H54 (cell line): ENCODE measurements at places on chromosomes 5 and 9.

DNA sequence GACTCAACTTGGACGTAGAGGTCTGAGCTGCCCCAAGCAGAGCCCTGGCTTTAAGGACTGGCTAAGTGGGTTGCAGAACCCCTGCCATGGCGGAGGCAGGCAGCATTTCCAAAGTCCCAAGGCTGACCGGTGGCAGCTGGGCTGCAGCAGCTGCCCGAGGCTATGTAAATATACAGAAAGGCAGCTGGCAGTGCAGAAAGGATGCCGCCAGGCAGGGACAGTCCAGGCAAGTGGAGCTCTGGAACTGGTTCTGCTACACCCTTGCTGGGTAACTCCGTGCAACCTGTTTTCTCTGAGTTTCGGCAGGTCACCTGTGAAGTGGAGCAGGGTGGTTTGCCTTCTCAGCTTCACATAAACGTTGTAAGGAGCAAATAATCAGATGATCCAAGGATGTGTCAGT lies 46.0 kb downstream of the SHB start:
- DNase-seq, result no peak

GRCh38 chr5:10842823-10843222 lies 81.8 kb upstream of the DAP start:
- no peak for DNase-seq

DNA sequence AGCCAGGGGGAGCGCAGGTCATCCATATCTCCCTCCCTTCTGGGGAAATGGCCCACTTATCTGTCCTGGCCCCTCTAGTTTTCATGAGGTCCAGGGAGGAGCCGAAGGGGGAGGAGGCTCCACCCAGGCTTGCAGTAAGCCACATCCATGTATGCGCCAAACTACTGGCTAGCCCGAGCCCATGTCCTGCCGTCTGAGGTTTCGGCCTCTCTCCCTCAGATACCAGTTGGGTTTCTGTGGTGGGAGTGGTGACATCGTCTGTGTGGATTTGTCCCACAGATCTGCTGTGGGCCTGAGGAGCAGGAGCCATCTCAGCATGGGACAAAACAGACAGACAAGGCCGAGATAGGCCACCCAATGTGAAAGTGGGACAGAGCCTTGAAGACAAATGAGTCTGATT lies 78.3 kb upstream of the ORM1 start:
- DNase-seq, result no peak

- no peak for DNase-seq
Measured at GRCh38 chr5:123398058-123398733, 25.0 kb downstream of the CEP120 start.

- no peak for DNase-seq
Measured at GRCh38 chr5:173247510-173247909, 12.5 kb upstream of the NKX2-5 start.

DNA sequence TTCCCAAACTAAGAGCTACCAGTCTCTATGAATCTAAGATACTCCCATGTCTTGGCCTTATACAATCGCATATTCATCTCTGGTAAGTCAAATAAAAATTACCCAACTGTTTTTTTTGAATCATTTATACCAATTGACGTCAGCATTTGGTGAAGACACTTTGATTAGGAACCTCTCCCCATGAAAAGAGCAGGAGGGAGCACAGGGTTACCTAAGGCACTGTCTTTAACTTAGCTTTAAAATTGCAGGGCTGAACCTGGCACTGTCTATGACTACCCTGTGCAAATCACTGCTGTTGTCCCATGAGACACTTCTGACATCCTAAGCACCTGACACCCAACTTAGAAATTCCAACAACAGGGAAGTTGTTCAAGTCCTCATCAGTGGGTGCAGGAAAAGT lies 586.4 kb downstream of the MAT2B start:
- no peak for DNase-seq
